Glutamatergic neuron (in vitro differentiated cells): ENCODE measurements at places on chromosomes 7 and 10. TPM values are rescaled to one million over a fixed set of nuclear protein-coding genes. Genes with fewer than 3 reads are reported as not detected.

Gene ZNF425
- 6.5 TPM for total RNA-seq

GRCh38 chr7:47659664-47660462 lies 78.0 kb upstream of the TNS3 start:
- DNase-seq = no peak

DNA sequence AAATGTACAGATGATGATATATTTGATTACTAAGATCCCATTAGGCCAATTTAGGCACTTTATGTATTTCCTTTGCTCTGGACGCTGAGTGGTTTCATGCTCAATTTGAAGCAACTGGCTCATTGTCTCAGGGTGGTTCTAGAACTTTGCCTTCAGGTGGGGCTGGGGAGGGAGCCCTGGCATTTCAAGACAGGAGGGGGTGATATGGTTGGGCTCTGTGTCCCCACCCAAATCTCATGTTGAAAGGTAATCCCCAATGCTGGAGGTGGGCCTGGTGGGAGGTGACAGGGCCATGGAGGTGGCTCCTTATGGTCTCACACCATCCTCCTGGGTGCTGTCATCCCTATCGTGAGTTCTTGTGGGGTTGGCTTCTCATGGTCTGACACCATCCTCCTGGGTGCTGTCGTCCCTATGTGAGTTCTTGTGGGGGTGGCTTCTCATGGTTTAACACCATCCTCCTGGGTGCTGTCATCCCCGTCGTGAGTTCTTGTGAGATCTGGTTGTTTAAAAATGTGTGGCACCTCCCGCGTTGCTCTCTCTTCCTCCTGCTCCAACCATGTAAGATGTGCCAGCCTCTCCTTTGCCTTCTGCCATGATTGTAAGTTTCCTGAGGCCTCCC lies 151.5 kb upstream of the KLF6 start:
- no peak for DNase-seq

- DNase-seq = no peak
These were observed 49.1 kb downstream of the APBB1IP start for GRCh38 chr10:26486990-26487850.

- DNase-seq = no peak
These were observed 37.6 kb downstream of the ENTPD1 start for GRCh38 chr10:95793401-95794045.

DNA sequence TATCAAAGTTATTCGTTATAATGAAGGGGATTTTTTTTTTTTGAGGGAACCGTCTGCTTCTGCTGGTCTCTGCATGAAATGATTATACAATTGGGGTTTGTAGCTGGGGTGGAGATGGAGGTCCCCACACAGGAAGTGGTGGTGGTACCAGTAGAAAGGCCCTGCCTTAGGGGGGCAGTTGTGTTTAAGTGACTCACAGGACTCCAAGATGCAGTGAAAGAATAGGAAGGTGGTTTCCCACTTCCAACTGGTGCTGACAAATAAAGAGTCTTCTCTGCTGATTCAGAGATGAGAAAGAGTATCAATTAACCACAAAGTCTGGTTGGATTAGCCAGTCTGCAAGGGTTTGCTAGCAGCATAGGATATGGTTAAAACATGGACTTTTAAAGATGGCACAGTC lies 376.0 kb downstream of the SORCS3 start:
- no peak for DNase-seq

- DNase-seq = no peak
These were observed 241.7 kb downstream of the TMEM26 start for GRCh38 chr10:61211468-61211867.

Gene SEC24C
- 91.1 TPM for total RNA-seq

Gene FAM24B
- total RNA-seq = 15.9 TPM

Gene HTR5A
- total RNA-seq = 0.20 TPM

Gene SUMF2
- 59.3 TPM for total RNA-seq
